ENCODE measurements at places on chromosomes 1 and 21. TPM values are rescaled to one million over a fixed set of nuclear protein-coding genes. Genes with fewer than 3 reads are reported as not detected.

DNA sequence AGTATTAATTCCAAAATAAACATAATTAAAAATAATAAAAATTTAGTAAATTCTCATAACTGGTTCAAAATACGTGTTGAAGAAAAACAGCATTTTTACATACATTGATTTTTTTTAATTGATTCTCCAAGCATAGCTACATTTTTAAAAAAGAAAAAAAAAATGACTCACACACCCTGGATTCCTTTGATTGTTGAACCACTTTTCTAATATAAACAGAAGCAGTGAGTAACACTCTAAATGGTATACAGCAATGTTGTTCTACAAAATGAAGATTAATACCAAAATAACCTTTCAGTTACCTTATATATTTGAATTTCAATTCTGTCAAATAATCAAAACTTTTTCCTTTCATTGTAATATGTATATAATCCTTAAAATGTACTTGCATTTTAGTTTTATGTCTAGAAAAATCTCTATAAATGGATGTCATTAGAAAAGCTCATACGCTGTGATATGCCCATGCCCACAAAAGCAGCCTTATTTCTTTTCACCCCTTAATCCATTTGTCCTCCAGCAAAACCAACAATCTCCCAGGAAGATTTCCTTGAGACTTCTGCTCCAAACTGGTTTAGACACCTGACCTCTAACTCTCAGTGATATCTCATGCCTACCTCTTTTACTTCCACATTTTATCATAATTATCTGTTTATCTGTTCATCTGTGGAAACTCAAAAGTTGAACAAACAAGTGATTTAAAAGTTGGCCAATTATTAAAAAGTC lies 246.4 kb upstream of the NR5A2 start:
- DNase-seq, result no peak

DNA sequence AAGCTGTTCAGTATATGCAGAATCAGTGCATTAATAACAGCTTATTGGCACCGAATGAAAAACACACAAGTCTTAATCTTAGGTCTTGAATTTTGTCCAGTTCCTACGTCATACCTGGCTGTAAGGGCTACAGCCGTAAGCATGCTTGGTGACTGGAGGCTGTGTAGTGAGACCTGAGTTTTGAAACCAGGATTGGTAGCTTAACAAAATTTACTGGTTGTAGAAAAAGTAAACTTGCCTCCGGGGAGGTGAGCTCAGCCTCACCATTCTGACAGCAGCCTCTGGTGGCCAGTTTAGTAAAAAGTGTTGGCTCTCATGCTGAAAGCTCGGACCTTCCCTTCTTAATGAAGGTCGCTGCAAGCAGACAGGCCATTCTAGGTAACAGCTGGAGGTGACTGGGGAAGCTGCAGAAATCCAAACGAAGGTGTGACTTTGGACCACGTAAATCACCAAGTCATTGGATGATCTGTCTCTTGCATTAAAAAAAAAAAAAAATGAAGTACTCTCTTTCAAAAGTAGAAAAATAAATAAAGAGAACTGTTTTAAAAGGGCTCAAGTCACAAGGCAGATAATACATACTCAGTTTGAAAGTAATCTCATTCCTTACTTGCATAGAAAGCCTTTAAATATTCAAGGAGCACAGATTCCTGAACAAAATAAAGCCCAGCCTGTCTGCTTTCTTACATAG lies 48.9 kb downstream of the HLCS start:
- no peak for DNase-seq

- no peak for DNase-seq
Measured at GRCh38 chr1:151693057-151693651, 23.4 kb downstream of the CELF3 start.

The PLA2G4A gene
- not detected for total RNA-seq

The MPZ gene
- 11.8 TPM for total RNA-seq

The CGN gene
- total RNA-seq, result 0.49 TPM

- DNase-seq, result no peak
Measured at GRCh38 chr1:61152066-61152465, 69.7 kb downstream of the NFIA start.

The CLDN17 gene
- total RNA-seq, result not detected

DNA sequence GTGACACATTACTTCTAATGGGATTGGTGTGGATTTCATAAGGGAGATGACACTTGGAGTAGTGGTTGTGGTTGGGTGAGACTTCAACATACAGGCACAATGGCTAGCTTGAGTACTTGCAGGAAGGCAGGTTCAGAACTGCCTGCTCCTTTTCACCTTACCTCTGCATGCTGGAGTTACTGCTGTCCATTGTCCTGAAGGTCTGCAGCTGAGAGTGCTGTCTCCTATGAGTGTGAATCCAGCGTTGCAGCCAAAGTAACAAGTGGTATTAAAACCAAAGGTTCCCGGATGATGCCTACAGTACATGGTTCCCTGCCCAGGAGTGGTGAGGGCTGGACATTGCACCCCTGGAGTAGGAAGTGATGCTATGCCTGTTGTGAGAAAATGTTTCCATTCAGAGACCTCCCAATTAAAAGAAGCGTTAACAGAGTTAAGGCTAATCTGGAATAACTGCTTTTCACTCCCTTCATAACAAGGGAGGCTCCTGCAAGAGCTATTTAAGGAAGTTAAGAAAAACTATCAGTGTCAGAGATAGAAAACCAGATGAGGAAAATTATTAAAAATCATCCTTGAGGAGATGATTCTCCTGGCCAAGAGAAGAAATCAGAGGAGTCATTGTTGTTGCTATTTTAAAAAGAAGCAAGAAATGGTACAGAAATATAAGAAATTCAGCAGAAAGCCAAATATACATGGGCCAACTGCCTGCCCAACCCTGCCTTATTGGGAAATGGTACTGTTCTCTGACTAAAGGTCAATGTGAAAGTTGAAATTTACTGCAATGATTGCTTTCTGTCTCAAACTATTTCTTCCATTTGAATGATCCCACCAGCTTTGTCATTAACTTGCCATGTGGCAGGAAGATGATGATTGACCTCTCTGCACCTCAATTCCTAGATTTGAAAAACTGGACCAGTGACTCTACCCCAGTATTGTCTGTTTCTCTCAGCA lies 9.8 kb upstream of the F5 start:
- no peak for DNase-seq

DNA sequence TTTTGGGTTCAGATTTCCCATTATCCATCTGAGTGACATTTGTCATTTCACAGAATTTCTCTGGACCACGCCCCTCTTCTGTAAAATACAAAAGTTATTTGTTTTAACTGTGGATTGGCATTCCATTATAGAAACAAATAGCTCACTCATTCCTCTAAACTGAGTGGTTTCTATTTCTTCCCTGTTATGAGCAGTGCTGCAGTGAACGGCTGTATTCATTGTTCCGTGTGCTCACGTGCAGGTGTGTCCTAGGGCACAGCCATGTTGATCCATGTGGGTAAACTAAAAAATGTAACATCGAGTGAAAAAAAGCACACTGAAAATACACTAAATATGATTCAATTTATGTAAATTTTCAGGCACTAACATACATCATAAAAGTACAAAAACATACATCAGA lies 27.0 kb upstream of the IL12RB2 start:
- DNase-seq, result no peak

GRCh38 chr1:242811092-242811840 lies 286.8 kb upstream of the PLD5 start:
- DNase-seq, result no peak

DNA sequence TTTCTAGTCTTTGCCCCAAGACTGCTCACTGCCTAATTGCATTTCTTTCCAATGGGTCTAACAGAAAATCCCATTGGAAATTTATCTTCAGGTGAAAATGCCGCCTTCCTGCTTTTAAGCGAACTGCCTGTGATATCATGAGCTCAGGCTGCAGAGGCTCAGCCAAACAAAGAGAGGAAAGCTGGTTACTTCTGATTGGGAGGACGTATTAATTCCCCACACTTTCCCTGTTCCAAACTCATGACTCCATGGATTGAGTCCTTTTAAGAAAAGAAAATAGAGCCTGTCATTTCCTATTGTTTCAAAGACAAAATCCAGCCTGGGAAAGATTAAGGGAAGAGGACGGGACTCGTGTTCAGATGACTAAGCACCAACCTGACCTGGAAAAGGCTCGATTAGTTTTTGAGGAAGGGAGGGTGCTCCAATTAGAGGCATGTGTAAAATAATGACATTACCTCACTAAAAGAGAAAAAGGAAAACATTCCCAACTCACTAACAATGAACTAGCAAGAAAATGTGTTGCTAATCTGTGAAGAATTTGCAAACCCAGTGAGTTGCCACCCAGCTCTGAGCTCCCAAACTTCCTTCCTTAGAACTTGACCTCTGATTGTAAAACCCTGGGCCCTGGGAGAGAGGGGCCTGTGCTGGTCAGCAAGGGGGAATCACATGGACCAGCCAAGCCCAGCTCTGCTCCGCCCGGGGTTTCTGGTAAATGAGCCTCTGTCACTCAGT lies 61.2 kb downstream of the TCP10L start:
- DNase-seq, result no peak

GRCh38 chr1:239993366-239993765 lies 98.3 kb upstream of the FMN2 start:
- DNase-seq, result no peak

The BRDT gene
- not detected for total RNA-seq

The CFHR4 gene
- total RNA-seq, result not detected

DNA sequence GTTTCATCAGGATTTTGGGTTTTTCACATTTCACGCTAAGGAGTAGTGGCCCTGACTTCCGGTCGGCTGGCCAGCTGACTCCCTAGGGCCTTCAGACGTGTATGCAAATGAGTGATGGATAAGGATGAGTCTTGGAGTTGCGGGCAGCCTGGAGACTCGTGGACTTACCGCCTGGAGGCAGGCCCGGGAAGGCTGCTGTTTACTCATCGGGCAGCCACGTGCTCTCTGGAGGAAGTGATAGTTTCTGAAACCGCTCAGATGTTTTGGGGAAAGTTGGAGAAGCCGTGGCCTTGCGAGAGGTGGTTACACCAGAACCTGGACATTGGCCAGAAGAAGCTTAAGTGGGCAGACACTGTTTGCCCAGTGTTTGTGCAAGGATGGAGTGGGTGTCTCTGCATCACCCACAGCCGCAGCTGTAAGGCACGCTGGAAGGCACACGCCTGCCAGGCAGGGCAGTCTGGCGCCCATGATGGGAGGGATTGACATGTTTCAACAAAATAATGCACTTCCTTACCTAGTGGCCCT lies 23.1 kb upstream of the TNFRSF1B start:
- DNase-seq, result peak; percentile 77

DNA sequence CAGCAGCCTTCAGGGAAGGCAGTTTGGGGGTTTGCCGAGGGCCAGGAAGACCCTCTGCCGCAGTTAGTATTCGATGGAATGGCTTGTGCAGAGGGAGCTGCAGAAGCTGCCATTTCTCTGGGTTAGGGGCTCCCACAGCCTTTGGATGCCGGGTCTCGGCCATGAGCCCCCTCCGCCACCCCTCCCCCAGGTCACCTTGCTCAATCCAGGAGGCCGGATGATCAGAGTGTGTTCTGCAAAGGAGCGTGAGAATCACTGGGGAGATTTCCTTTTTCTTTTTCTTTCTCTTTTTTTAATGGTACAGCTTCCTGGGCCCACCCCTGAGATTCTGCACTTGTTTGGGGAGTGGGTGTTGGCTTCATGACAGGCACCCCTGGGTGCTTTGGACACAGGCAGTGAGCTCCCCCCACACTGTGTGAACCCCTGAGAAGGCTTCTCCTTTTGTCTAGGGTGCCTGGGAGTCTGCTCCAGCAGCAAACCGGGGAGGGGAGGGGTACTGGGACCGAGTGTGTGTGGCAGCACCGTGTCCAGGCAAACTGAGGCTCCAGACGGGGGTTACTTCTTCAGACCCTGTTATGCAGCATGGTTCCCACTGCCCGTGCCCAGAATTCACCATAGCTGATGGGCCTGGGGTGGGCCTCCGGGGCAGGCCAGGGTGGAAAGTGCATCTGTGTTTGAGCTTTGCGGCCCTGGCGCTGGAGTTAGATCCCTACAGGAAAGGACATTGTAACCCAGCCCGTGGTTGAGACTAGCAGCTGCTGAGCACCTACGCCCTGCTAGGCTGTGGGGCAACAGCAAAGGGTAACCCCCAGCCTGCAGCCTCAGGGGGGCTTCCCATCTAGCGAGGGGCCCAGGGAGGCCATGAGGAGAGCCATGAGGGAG lies 18.5 kb downstream of the TNFRSF1B start:
- DNase-seq, result no peak

GRCh38 chr1:62093261-62093660 lies 101.4 kb upstream of the L1TD1 start:
- no peak for DNase-seq

DNA sequence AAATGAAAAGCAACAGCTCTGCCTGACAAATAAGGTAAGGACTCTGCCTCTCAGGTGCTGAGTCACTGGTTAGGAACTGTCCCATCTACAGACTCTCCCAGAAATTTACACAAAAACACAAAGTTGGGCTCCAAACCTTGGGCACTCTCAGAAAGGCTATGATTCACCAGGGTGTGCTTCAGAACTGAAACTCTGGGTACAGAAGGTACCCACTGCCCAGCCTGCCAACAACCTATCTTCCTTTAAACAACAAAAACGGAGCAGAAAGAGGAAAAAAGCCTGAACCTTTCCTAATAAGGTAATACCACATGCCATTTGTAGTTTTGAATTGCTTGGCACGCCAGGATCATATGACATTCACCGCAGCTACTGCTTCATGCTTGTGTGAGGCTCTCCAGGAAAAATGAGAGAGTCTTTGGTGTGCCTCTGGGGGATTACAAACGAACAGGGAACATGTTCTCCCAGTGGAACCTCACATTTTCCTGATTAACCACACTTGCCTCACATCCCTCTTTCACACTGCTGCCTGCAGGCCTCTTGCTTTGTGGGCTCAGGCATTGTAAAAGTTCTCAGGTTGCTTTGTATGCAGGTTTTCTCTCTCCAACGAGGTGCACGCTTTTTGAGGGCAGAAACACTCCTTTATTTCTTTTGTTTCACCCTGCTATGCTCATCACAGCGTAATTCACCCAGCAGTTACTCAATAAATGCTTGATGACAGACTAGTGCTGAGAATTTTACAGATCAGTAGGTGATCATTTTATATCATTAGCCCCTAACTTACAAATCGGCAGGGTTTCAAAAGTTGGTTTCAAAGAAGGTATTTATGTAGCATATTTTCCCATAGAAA lies 65.1 kb downstream of the GADD45A start:
- no peak for DNase-seq

GRCh38 chr1:215507119-215507518 lies 60.0 kb upstream of the KCTD3 start:
- DNase-seq, result no peak

DNA sequence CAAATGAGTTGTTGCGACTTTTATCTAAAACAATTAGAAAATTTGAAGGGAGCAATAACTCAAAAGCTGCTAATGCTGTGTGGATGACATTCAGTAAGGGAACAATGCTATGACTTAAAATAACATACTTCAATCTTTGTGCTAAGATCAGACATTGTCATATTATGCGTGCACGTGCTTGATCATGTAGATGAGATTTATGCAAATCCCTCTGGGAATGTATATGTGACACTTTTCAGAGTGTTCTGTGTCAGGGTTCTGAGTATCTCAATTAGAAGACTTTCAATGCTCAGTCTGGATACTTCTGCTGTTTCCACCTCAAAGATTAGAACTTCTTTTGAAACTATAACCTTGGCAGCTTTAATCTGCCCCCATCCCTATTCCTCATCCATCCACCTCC lies 18.6 kb upstream of the POU2F1 start:
- DNase-seq, result no peak

All from B cell (primary cell).